ENCODE measurements at places on chromosomes 11 and 22.

DNA sequence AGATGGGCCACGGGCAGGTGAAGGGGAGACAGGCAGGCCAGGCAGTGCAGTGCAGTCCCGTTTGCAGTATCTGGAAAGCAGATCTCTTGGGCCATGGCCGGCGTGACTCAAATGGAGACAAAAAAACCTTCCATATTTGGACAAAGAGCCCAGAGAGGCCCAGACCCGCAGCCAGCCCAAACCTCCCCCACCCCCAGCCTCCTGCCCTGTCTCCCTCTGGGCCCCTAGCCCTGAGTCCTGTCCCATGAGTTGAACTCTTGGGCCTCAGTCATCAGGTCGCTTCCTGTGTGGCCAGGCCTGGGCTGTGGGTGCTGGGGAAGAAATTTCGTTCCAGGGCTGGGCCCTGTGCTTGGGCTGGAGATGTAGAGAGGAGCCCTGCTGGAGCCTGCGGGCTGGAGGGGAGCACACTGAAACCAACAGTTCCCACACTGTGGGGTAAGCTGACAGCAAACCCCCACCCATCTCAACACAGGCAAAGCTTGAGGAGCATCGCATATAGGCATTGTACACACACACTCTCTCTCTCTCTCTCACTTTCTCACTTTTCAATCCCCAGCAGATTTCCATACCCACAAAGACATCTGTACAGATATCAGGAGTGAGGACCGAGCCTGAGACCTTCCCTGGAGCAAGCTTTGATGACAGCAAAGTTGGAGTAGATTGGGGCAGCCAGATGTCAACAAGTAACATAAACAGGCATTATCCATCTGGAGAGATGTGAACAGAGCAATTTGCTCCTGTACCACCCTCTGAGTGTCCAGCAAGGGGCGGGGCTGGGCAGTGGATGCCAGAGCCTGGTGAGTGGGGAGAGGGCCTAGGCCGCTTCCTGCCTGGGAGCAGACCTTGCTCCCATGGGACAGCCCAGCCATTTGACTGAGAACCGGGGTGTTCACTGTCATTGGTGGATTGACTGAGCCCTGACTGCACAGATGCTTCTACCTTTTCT lies 17.2 kb downstream of the ARHGEF17 start:
- no peak for DNase-seq

DNA sequence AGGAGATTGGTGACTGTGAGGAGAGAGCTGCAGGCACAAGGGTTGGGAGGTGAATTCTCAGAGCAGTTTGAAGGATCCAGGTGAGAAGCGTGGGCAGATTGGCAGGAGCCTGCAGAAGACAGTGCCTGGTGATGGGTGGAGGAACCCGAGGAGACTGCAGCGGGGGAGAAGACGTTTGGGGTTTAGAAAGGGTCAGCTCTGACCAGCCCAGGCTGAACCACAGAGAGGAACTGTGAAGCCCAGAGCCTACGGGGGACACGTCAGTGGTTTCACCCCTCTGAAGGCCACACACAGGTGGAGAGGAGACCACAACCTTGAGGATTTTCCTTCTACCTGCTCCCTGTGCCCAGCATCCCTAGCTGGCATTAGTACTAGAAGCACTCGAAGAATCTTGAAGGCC lies 154.8 kb upstream of the TBCEL start:
- DNase-seq = no peak

DNA sequence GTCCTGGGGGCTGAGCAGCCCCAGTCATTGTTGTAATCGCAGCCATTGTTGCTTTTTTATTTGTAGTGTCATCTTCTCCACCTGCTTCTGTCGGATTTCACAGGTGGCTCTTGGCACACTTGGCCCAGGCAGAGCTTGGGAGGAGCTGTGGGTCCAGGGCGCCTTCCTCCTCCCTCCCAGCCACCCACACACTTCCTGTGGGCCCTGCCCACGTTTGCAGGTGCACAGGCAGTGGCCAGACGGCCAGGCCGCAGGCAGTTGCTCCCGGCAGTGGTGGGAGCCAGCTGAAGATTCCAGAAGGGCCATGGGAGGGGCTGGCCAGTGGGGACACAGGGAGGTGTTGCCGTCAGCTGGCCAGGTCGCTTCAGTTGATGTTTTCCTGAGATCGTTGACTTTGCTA lies 1191.9 kb downstream of the BRD1 start:
- no peak for DNase-seq

- no peak for DNase-seq
Observed at GRCh38 chr11:69635804-69636511, 5.0 kb upstream of the CCND1 start.

GRCh38 chr11:9386901-9387300 lies 2.4 kb downstream of the IPO7 start:
- no peak for DNase-seq

DNA sequence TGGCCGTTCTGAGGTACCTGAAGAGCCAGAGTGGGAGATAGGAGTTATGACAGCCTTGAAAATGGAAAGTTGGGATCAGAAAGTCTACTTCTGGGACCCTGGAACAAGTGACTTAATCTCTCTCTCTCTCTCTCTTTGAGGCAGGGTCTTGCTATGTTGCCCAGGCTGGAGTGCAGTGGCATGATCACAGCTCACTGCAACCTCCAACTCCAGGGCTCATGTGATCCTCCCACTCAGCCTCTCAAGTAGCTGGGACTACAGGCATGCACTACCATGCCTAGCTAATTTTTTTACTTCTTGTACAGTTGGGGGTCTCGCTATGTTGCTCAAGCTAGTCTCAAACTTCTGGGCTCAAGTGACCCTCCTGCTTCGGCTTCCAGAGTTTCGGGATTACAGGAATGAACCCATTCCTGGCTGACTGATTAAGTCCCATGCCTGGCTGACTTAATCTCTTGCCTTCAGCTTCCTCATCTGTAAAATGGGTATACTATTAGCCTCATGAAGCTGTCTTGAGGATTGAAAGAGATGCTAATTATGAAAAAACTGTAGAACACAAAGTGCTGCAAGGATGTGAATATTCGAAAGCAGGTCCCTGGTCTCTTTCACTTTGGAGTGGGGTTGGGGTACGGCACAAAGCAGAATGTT lies 87.7 kb downstream of the UBASH3B start:
- DNase-seq = no peak

GRCh38 chr22:49930596-49931412 lies 12.4 kb downstream of the CRELD2 start:
- peak; percentile 69 for DNase-seq

DNA sequence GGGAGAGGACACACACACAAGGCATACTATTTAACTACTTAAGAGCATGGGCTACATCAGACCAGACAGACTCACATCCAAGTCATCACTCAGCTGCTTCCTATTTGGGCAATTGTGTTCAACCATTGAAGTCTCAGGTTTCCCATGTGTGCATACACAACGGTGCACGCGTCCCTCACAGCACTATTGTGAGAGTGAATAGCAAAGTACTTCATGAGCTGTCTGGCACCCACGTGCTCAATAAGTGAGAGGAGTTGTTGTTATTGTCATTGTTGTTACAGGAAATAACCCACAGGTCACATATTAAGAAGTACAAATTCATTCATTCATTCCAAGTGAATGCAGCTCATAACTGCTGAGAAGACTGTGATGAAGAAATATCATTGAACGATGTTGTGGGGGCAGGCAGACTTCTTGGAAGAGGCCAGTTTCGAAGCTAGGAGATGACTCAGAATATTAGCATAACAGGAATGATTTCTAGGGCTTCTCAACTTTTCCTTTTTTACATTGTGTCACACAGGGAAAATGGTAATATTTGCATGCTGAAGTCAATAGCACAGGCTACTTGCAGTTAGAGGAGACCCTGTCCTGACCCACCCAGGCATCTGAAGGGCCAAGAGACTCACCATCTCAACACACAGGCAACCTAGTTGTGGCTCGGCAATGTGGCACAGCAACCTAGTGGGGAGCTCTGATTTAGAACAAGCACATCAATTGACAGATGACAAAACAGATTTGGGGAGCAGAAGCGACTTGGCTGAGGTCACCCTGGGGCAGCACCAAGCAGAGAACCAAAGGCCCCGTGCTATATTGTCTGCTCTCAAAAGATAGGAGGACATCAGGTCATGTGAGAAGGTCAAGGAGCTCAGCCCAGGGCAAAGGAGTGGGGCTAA lies 606.0 kb downstream of the BUD13 start:
- DNase-seq = no peak

- no peak for DNase-seq
Observed at GRCh38 chr11:80107415-80107814, 666.6 kb upstream of the TENM4 start.

- DNase-seq = no peak
Observed at GRCh38 chr11:134581121-134581626, 169.1 kb upstream of the B3GAT1 start.

- no peak for DNase-seq
Observed at GRCh38 chr11:82960779-82961143, 59.2 kb downstream of the DDIAS start.

GRCh38 chr11:27464289-27464696 lies 8.3 kb downstream of the LGR4 start:
- DNase-seq = no peak

DNA sequence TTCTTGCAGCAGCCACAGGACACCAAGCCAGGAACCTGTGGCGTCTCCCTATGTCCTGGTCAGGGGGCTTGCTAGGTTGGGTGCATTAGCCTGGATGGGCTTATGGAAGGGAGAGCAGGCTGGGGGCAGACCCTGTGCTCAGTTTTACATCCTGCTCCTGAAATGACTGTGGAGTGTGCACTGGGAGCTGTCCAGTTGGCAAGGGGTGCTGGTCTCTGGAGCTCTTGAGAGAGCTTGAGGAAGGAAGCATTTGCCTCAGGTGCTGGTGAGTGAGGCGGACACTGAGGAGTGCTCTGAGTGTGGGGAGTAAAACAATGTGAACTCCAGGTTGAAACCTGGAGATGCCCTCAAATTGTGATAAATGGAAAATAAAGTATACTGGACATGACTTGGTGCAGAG lies 3.4 kb downstream of the SCGB1D4 start:
- DNase-seq = no peak

DNA sequence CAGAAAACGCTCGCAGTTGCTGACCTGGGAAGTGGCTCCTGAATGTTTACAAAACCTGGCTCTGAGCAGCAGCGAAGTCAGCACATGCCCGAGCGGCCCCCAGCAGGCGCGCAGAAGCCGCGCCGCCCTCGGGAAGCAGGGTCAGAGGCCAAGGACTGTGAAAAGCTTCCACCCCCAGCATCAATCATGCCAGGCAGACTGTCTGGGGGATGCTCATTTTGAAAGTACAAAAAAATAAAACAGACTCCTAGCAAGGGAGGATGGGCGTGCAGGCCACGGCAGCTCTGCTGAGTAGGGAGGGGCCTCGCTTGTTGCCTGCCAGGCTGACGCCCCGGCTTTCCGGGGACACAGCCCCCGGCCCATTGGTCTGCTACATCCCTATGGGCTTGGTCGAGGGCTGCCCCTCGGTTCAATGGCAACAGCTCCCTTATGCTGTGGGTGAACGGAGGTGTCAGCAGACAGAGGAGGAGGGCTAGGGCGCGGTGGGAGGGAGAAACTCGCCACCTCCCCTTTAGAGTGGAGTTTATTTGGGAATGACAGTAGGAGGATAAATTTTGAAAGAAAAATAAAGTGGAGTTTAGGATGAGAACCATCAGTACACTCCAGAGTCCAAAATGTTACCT lies 37.7 kb upstream of the GNB1L start:
- peak; percentile 49 for DNase-seq

GRCh38 chr11:74321487-74322188 lies 10.2 kb upstream of the P4HA3 start:
- no peak for DNase-seq

GRCh38 chr11:61567286-61568061 lies 13.4 kb downstream of the SYT7 start:
- peak; percentile 65 for DNase-seq

DNA sequence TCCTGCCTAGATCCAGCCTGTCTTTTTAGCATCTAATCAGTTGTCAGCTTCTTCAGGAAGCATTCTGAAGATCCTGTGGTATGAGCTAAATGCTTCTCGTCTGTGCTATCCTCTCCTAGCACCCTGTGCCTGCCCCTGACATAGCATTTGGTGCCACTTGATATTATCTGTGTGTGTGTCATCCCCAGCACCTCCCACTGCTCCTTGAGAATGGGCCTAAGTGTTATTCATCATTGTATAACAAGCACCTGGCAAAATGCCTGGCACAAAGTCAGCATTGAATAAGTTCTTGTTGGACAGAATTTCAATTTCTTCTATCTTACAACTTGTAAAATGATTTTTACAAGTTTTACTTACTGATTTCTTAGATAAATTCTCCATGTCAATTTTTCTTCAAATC lies 28.1 kb upstream of the OLFML1 start:
- DNase-seq = no peak

- DNase-seq = no peak
Observed at GRCh38 chr11:30282289-30282631, 40.6 kb upstream of the ARL14EP start.

DNA sequence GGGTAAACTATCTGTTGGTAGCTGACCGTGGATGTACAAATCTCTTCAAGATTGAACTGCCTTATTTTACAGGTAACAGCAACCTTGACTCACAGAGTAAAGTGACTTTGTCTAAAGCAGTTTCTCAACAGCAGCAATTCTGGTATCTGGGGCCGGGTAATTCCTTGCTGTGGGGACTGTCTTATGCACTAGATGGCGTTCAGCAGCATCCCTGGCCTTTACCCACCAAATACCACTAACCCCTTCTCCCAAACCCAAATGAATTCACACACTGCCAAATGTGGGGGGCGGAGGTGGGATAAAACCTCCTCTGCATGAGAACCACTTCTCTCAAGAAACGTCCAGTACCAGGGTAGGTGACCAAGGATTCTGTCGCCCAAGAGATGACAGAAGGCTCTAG lies 1.7 kb upstream of the INCENP start:
- DNase-seq = no peak

GRCh38 chr11:121431820-121432526 lies 20.1 kb upstream of the SORL1 start:
- no peak for DNase-seq

GRCh38 chr11:1139441-1140083 lies 18.2 kb upstream of the MUC5AC start:
- no peak for DNase-seq

GRCh38 chr11:1763796-1764661 lies at the start of gene CTSD:
CTSD (minus strand) TSS chr11:1763927; CDS start chr11:1763859, 68 bp downstream.
- peak; percentile 82 for DNase-seq

- DNase-seq = peak; percentile 38
Observed at GRCh38 chr11:72041364-72042063, 38.8 kb downstream of the NUMA1 start.

GRCh38 chr11:727859-728748 lies 19.2 kb upstream of the TALDO1 start:
- DNase-seq = peak; percentile 80

DNA sequence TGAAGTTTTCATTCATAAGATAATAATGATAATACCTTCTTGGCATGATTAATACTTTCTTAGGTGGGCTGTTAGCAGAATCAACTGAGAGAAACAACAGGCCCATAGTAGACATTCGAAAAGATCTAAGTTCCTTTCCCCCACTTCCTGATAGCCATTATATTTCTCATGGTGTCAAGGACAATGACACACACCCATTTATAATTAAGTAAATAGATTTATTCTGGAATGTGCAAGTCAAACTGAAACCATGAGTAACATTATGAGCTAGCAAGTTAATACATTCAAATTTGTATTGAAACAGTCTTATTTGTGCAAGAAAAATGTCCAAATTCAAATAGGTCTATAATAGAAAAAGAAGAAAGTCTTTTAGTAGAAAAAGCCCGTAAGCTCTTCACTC lies 301.1 kb downstream of the GUCY1A2 start:
- no peak for DNase-seq
